ENCODE measurements at places on chromosomes 6 and 20. TPM values are rescaled to one million over a fixed set of nuclear protein-coding genes. Genes with fewer than 3 reads are reported as not detected.

DNA sequence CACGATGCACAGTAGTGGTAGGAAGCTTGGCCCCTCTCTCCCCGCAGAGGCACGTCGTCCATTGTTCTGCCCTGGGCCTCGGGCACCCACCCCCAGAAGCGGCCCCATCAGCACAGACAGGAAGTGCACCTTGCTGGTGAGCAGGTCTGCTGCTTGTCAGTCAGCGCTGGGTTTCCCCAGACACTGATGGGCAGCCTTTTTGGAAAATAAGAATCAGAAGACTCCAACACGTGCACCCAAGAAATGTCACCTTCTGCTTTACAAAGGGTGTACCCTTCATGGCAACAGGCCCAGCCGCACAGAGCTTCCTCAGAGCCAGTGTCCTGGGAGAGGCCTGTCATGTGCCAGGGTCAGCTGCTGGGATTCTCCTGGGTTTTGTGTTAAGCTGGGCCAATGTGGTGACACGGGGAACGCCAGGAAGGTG lies 34.7 kb upstream of the IRF4 start:
- peak; percentile 73 for DNase-seq

- no peak for DNase-seq
Observed at GRCh38 chr6:134253681-134254080, 64.2 kb downstream of the SGK1 start.

The UBD gene
- not detected for total RNA-seq

- no peak for DNase-seq
Observed at GRCh38 chr6:109103942-109104341, 8.6 kb downstream of the CEP57L1 start.

The DNMT3B gene
- total RNA-seq, result 0.50 TPM

The BPIFA1 gene
- not detected for total RNA-seq

GRCh38 chr6:8274226-8274625 lies 161.1 kb downstream of the SLC35B3 start:
- no peak for DNase-seq

- no peak for DNase-seq
Observed at GRCh38 chr20:57676589-57677583, 32.9 kb downstream of the PMEPA1 start.

The HCRTR2 gene
- not detected for total RNA-seq

GRCh38 chr20:6079016-6079415 lies 25.2 kb upstream of the LRRN4 start:
- no peak for DNase-seq

- DNase-seq, result peak; percentile 97
Observed at GRCh38 chr20:3173610-3174441, 477 bp upstream of the LZTS3 start.

GRCh38 chr6:33445119-33445603 lies 9.2 kb upstream of the ZBTB9 start:
- DNase-seq, result no peak

- DNase-seq, result no peak
Observed at GRCh38 chr6:41608443-41609151, 29.7 kb upstream of the MDFI start.

All from left ventricle myocardium superior (tissue), 1 donor.